ENCODE measurements at places on chromosomes 5 and 9.
A peak's percentile ranks its signal among the peaks of the same experiment; 100 is the strongest.

- DNase-seq: no peak
These were observed 50.0 kb upstream of the SUSD3 start for GRCh38 chr9:93008457-93008856.

DNA sequence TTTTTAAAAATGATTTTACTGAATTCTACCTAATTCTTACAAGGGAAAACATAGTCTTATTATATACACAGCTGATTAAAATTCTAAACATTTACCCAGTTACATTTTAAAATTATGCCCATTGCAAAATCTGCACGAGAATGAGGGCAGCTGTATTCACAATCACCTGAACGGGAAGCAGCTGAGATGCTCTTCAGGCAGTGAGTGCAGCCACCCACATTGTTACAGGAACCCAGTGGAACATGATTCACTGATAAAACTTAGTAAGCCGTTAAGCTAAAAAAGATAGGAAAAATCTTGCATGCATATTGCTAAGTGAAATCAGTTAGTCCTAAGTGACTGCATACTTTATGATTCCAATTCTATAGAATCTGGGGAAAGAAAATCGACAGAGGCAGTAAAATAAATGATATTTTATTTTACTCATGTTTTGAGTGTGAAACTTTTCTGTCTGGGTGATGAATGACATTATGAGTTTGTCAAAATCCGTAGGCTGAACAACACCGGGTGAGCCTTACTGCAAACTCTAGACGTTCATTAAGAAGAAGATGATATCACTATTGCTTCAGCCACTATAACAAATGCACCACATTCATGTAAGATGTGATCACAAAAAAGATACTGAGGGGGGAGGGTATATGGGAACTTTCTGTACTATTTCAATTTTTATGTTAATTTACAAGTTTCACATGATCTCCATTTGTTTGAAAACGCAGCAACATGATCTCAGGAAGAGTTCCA lies 39.1 kb upstream of the FLT4 start:
- DNase-seq: no peak

- DNase-seq: no peak
These were observed 212.1 kb downstream of the ARL15 start for GRCh38 chr5:54098267-54098666.

GRCh38 chr5:172764861-172765765 lies 5.9 kb downstream of the DUSP1 start:
- peak; percentile 89 for DNase-seq

GRCh38 chr9:132026932-132027585 lies 52.6 kb downstream of the MED27 start:
- DNase-seq: no peak

DNA sequence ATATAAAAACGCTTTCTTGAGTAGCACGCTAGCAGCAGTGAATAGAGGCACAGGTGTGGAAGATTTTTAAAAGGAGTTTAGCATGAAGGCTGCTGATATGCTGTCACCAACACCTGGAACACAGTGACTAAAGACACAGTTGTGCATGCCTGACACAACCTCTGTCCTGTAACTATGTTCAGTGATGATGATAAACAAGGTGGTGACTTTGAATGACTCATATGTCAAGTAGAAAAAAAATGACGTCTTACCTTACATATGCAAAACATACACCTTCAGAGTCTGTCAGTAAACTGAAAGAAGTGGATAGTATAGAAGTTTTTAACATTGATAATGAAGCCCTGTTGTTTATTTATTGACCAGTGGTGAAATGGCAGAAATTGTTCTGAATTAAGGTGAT lies 66.2 kb upstream of the ADCY2 start:
- no peak for DNase-seq

Measured in activated CD8-positive, alpha-beta memory T cell treated with anti-CD3 and anti-CD28 coated beads, Interleukin-2, amount 50 U/mL, for 4 hours (primary cell).